Ammon's horn (tissue), 1 donor: ENCODE measurements at places on chromosomes 6 and 20.

- DNase-seq, result no peak
These were observed 374.3 kb upstream of the GJE1 start for GRCh38 chr6:141758430-141758829.

DNA sequence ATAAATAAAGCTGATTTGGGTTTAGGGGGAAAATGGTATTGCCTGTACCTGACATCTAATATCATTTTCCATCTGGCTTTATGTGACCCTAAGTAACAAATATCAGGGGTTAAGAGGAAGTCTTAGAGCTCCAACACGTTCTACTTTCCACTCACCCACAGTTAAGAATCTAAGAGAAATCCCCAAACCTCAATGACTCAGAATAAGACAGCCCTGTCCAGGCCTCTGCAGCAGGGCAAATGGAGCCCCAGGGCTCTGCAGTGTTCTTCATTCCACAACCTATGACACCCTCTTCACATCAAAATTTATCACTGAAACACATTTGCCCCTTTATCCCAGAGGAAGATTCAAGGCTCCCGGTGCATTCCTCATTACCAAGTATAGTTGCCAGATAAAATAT is 20.3 kb upstream of the TENT5A start:
- DNase-seq, result no peak

GRCh38 chr20:46023999-46024398 is 5.0 kb upstream of the SLC12A5 start:
- no peak for DNase-seq

GRCh38 chr6:87731818-87732661 is 30.0 kb upstream of the AKIRIN2 start:
- peak; percentile 80 for DNase-seq

GRCh38 chr20:23551786-23552185 is 16.5 kb downstream of the CST9L start:
- DNase-seq, result no peak

DNA sequence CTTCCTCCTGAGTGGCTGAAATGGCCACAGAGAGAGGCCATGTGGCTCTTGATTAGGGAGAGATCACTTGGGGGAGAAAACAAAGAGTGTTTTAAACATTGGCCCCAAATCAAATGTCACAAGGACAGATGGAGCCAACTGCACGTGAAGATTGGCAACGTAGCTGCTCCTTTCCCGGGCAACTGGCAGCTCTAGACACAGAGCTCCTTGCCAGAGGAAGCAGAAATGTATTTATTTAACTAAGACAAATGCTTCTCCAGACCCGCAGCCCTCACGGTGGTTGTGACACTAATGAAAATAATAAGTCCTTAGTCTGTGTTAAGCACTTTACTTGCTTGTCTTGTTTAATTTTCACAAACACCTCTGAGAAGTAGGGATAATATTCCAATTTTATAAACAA is 49.6 kb upstream of the DSN1 start:
- DNase-seq, result no peak

GRCh38 chr6:63546697-63547096 is 25.6 kb upstream of the LOC128125822 start:
- no peak for DNase-seq

DNA sequence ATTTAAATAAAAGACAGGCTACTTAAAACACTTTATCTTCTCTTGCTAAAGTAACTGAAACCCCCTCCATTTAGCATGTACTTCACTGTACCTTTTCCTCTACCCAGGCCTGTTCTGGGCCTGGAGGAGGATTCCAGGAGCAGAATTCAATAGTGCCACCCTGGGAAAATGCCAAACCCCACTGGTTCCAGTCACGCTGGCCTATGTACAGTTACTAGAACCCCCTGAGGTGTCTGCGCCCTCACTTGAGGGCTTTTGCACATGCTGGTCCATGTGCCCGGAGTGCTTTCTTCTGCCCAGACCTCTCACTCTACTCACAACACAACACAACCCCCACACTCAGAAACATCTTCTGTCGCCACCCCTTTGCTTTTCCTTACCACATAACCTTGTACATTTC is 45.5 kb downstream of the TRAM2 start:
- DNase-seq, result no peak
